ENCODE measurements at places on chromosomes 16 and 17.

DNA sequence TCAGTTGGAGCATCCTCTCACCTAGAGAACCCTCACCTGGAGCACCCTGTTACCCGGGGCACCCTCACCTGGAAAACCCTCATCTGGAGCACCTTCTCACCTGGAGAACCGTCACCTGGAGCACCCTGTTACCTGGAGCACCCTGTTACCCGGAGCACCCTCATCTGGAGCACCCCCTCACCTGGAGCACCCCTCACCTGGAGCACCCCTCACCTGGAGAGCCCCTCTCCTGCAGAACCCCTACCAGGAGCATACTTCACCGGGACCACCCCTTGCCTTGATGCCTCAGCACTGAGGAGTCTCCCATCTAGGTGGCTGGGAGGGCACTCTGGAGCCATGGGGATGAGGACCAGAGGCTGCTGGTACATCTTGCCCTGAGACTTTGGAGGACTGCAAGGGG, 3.4 kb upstream of the FBXL16 start:
- no peak for DNase-seq

- no peak for DNase-seq
These were observed 7.8 kb downstream of the ODAD4 start for GRCh38 chr17:41937970-41938954.

DNA sequence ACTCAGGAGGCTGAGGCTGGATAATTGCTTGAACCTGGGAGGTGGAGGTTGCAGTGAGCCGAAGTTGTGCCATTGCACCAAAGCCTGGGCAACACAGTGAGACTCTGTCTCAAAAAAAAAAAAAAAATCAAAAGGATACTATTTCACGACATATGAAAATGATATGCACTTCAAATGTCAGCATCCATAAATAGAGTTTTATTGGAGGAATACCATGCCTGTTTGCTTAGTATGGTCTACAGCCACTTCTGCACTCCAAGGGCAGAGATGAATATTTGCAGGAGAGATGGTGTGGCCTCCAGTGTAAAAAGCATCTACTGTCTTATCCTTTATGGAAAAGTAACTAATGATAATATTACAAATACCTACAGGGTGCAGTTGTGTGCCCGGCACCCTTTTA, 27.2 kb downstream of the ABCC6 start:
- no peak for DNase-seq

GRCh38 chr17:57920916-57921703, 34.1 kb downstream of the CUEDC1 start:
- no peak for DNase-seq

DNA sequence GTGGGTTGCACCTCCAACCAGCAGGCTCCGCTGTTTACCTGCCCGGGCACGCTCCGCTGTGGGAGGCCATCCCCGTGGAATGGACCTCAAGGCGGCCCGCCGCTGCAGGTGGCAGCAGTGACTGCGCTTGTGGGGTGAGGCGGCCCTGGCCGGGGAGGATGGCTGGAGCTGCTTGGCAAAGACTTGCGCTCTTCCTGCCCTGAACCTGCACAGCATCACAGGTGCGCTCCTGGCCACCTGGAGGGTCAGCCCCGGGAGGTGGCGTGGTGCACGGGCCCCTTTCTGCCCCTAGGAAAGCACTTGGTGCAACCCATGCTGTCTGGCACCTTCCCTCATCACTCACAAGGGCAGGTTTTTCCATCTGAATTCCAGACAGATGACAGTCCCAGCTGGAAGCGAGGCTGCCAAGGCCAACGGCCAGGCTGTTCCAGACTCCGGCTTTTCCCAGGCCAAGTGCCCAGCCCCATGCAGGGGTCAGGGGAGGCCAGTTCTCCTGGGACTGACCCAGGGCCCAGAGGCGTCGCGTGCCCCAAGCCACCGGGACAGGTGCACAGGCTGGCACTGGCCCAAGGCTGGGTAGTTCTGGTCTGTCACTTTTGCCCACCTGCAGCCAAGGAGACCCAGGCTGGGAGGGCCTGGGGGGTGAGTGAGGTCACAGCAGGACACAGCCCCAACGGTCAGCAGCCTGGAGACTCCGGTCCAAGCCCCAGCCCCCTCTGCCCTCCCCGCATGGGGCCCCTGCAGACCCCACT, 13.3 kb downstream of the UTS2R start:
- DNase-seq: no peak

DNA sequence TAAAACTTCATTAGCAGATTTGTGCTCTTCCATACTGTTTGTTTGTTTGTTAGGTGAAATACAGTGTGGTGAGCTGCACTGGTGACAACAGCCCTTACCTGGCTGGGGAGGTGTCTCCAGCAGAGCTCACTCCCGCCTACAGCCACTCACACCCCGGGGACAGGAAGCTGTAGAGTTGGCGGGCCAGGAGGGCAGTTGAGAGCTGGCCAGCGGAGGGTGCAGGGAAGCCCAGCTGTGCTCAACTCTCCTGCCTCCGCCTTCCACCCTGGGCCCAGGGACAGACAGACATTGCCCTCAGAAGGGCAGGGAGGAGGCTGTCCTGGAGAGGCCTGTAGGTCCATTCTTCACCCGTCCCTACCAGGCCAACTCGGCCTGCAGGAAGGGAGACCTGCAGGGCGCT, 48.6 kb upstream of the PVALEF start:
- no peak for DNase-seq

- no peak for DNase-seq
These were observed 591.4 kb downstream of the TP53TG3F start for GRCh38 chr16:34050787-34051320.

DNA sequence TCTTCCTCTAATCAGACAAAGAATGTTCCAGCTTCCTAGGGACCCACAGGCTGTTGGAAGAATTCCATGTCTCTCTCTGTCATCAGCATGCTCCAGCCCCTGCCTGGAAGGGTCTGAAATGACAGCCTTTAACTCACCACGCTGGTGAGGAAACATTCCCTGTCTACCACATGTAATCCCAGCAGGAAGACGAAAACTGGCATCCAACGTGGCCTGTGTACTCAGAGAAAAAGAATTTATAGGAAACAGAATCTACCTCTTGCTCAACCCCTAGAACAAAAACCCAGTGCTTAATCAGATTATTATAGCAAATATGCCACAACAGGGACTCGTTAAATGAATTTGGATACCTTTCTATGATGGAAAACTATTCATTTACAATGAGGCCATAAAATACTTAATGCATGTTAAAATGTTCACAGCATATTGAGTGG, 147.3 kb upstream of the FOXF1 start:
- no peak for DNase-seq

- DNase-seq: no peak
These were observed 228.3 kb upstream of the HSBP1 start for GRCh38 chr16:83579436-83579835.

GRCh38 chr16:30874244-30874820, 19.5 kb downstream of the BCL7C start:
- no peak for DNase-seq

GRCh38 chr17:77286641-77287431, 146.1 kb downstream of the SEC14L1 start:
- no peak for DNase-seq

DNA sequence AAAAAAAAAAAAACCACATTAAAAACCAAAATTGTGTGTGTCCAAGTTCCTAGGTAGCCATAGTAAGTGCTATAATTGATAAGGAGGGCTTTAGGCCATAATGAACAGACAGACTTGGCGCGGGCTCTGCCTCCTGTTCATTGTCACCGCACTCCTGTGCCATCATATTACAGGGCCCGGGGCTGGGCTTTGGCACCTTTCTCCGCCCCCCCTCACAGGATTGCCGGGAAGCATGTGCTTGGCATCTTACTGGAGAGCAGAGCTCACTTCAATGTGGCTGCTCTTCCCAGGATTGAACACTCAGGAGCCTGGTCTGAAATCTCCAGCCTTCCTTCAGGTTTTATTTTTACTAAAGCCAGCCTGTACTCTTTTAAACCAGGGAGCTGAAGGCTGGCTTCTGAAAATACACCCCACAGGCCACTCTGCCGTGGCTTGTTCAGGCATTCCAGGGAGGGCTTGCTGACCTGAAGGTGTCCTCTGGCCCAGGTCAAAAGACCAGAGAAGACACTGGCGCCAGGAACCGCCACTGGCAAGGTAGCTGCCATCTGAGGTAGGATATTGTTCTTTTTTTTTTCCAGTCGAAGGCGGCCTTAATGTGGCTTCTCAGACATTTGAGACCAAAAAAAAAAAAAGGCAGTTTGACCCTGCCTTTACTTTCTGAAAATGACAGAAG, 39.3 kb downstream of the DHRS7B start:
- DNase-seq: no peak

DNA sequence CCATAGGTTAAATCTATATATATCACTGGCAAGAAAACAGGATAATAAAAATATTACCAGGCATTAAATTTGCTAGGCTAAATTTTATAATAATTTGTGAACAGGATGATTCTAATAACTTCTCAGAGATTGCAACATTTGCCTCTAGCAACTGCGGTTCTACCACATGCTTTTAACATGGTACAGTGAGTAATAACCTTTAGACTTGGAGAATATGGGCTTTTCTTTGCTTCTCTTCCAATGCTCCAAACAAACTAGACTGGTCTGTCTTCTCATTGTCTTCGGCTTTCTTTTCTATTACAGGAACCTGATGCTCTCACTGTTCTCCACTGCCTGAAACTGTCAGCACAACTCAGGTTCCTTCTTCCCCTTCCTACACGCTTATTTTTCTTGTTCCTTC, 80.6 kb downstream of the CA4 start:
- no peak for DNase-seq

DNA sequence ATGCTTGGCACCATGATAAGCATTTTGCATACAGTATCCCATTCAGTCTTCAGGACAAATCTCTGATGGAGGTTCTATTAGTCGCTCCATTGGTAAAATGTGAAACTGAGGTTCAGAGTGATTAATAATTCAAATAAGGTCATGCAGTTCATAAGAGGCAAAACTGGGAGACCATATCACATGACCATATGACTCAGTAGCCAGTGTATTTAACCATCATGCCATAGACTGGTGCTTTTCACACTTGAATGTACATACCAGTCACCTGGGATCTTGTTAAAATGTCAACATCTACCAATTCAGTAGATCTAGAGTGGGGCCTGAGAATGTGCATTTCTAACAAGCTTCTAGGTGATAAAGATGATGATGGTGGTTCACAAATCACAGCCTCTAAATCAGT, 4.3 kb downstream of the ACSM3 start:
- no peak for DNase-seq

GRCh38 chr17:34099859-34100515, 155.1 kb upstream of the CCL2 start:
- DNase-seq: no peak

- DNase-seq: no peak
These were observed 326.6 kb downstream of the PHKB start for GRCh38 chr16:47787696-47788095.

GRCh38 chr17:50721194-50722010, 2.0 kb downstream of the LUC7L3 start:
- no peak for DNase-seq

- DNase-seq: peak; percentile 65
These were observed 27.8 kb upstream of the GHDC start for GRCh38 chr17:42221886-42222745.

DNA sequence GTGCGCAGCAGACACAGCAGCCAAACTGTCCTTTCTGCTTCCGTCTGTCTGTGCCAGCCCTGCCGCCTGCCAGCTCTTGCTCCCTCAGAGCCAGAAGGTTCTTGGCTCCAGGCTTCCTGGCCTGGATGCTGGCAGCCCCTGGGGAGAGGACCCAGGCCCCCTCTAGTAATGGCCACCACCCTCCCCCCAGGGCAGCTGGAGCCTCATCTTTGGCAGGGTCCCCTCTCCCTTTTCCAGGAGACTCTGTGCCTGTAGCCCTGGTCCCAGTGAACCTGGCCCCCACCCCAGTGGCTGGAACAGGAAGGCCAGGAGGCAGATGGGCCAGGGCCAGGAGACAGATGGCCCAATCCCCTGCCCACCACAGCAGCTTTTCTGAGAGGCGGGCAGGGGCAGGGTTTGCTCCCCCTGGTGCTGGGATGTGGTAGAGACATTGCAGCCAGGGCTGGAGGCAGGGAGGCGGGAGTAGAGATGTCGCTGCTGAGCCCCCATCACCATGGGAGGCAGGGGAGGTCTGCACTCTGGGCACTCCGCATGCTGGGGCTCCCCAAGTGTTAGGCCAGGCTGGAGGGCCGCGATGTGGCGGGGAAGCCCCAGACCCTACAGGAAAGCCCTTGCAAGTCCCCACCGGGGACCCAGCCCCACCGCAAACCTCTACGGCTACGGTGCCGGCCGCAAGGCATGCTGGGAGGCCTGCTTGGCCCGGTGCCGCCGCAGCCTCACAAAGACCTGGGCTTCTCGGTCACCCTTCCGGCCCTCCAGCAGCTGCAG, 16.7 kb downstream of the UNC13D start:
- peak; percentile 84 for DNase-seq

DNA sequence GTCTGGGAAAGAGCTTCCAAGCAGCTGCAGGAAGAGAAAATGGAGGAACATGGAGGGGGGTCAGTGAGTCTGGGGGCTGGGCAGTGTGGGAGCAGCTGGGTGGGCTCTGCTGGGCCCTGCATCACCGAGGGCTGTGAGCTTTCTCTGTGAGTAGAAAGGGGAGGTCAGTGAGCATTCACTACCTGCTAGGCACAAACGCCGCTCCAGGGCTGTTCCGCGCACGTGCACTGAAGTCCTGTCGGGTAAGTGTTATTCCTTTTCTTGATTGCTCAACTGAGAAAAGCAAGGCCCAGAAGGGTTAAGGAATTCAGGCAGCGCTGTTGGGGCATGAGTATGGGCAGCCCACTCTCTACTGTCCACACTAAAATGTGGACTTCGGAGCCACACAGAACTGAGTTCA, 4.7 kb downstream of the CACNG5 start:
- DNase-seq: no peak

DNA sequence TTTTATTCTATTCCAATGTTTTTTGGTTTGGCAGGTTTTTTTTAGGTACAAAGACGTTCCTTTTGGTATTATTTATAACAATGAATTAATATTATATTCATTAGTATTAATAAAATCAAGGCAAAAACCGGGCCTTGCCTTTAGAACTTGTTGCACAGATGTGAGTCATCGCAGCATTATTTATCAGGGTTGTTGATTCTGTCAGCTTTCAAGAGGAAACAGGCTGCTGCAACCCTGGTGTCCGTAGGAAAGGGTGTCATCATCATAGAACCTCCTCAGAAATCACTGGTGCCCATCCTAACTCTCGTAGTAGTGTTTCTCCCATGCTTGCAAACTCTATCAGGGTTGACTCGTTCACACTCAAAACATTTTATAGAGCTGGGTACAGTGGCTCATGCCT, 10.2 kb upstream of the LRRC37B start:
- DNase-seq: no peak

GRCh38 chr17:1227917-1228780, 42.1 kb upstream of the BHLHA9 start:
- DNase-seq: peak; percentile 47

DNA sequence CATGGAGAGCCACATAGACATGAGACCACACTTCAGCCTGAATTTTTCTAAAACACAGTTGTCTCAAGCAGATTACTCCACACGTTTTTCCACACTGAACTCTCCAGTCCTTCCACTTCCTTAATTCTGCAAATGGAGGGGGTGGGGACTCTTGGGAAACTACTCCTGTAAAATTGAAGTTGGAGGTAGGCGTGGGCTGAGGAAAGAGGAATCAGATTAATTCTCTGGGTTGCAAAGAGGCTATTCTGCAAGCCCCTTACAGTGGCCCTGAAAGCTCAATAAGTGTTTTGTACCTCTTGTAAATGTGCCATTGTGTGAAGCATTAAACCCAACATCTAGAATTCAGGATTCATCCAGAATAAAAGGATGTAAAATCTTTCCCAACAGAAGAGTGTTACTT, 9.6 kb downstream of the MARVELD3 start:
- DNase-seq: no peak

GRCh38 chr16:2776500-2777139, 460 bp downstream of the ELOB start:
- DNase-seq: no peak

- no peak for DNase-seq
These were observed 3.7 kb upstream of the SLC6A2 start for GRCh38 chr16:55651841-55652824.

- DNase-seq: no peak
These were observed 54.5 kb downstream of the PRMT7 start for GRCh38 chr16:68365167-68365817.
